ENCODE measurements at places on chromosomes 7 and 10.

DNA sequence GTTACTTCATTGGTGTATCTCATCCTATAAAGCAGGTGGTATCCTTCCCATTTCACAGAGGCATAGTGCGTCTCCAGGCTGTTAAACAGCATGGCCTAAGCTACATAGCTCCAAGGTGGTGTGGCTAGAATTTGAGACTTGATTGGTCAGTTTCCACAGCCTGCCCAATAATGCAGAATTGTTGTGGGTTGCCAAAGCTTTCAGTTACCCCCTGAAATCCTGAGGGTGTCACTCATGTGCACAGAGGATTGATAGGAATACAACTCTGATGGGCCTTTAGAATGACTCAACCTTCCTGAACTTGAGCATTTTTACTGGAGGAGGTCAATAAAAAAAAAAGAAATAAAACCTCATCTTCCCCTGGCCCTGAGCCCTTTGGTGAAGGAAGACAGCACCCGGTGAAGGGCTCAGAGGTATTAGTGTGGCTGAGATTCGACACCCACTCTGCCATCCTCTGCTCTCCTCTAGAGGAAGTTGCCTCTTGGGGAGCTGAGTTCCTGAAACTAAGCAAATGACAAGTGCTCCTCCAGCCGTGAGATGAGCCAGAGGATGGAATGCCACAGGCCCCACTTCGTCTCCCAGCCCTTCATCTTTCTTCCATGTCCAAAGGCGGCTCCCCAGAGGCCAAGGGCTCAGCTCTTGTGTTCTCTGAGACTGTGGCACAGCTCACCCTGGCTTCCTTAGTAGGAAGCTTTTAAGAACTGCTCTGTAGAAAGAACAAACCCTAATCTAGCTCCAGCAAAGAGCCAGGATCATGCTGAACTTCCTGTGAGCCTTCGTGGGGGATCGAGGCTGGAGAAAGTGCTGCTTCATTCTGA, 1.0 kb downstream of the ACSL5 start:
- DNase-seq: no peak

- no peak for DNase-seq
These were observed 87.6 kb upstream of the AFAP1L2 start for GRCh38 chr10:114491933-114492332.

GRCh38 chr7:24755541-24756407, 1.5 kb downstream of the GSDME start:
- no peak for DNase-seq

- DNase-seq: no peak
These were observed 21.7 kb upstream of the MACC1 start for GRCh38 chr7:20238754-20239324.

DNA sequence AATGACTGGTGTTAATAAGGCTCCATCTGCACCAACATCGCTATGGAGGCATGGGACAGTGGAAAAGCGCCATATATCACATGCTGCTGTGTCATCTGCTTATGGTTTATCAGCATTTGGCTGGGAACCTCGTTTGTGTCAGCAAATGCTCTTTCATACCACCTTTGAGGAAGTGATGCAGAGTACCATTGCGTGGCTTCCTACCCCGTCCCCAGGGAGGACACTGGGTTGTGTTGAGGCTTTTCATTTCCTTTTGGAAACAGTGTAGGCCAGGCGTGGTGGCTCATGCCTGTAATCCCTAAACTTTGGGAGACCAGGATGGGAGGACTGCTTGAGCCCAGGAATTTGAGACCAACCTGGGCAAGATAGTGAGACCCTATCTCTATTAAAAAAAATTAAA, 6.8 kb downstream of the TACR2 start:
- no peak for DNase-seq

GRCh38 chr10:49314806-49315205, 15.8 kb downstream of the C10orf71 start:
- DNase-seq: no peak

GRCh38 chr7:90900628-90901356, 304.7 kb downstream of the CDK14 start:
- no peak for DNase-seq

GRCh38 chr7:98286093-98286539, 4.6 kb downstream of the BRI3 start:
- no peak for DNase-seq

DNA sequence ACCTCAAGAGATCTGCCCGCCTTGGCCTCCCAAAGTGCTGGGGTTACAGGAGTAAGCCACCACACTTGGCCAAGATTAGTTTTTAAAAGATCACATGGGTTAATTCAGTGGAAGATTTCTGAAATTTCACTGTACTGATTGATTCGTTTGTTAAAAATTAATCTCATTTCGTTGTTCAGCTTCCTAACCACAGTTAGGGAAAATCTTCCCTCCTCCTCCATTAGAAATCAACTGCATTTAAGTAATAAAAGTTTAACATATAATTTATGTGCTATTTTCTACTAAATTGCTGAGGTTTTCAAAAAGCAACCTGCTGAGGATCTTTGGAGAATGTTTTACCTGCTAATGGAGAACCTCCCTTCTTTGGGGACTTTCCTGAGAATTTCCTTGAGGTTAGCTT, 522.4 kb downstream of the GATA3 start:
- DNase-seq: no peak

DNA sequence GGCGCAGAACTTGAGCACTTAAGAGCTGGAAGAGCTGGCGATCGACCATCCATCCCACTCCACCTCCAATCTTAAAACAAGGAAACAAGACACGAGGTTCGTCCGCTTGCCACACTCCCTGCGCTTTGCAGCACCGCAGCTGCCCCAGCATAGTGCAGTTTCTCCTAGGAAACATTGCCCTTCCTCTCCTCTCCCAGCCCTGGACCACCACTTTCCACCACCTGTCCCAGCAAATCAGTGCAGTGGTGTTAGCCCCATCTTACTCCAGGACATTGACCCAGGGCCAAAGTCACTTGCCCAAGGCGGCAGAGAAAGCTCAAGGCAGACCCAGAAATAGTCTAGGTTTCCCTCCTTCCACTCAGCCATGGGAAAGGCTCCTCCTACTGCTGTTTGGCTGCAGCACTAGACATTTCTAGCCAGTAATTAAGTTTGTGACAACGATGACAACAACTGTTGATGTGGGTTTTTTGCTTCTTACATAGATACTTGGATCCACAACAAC, 1.5 kb upstream of the PARD3 start:
- DNase-seq: no peak

DNA sequence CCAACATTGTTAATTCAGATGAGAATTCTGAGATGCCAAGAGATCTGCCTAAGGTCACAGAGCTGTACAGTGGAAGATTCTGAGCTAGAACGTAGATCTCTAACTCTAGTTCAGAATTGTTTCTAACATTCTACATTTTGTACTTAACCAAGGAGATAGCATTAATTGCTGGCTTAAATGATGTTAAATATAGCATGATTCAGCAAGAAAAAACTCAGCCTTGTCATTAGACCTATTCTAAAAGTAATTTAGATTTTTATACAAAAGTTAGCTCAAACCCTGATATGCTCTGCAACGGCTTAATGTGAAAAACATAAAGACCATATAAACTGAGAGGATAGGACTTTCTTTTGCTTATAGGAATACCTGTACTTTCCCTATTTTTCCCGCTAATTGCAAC, 3.4 kb upstream of the CCDC71L start:
- DNase-seq: no peak
